ENCODE measurements at places on chromosomes 4 and X. TPM values are rescaled to one million over a fixed set of nuclear protein-coding genes. Genes with fewer than 3 reads are reported as not detected.
A peak's percentile ranks its signal among the peaks of the same experiment; 100 is the strongest.

DNA sequence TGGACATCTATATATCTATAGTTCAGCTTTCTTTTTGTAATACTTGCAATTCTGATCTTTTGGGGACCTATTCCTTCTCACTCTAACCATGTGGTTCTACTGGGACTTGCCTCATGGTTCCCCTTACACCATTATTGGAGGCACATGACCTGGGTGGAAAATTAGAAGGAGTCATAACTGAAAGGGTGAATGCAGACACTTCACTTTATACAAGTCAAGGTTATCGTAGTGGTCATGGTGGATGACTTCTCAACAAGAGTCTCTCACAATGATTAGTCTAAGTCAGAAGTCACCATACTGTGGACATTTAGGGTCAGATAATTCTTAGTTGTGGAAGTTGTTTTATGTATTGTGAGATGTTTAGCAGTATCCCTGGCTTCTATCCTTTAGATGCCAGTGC, 10.5 kb upstream of the EIF4E start:
- no peak overlapping the region for H3K4me3 ChIP-seq
- peaks cover 6% of the 10 kb centered on the region for H3K4me1 ChIP-seq
- no peak for DNase-seq
- no peaks in the 10 kb centered on the region for H3K36me3 ChIP-seq
- no peaks in the 10 kb centered on the region for H3K27me3 ChIP-seq

DNA sequence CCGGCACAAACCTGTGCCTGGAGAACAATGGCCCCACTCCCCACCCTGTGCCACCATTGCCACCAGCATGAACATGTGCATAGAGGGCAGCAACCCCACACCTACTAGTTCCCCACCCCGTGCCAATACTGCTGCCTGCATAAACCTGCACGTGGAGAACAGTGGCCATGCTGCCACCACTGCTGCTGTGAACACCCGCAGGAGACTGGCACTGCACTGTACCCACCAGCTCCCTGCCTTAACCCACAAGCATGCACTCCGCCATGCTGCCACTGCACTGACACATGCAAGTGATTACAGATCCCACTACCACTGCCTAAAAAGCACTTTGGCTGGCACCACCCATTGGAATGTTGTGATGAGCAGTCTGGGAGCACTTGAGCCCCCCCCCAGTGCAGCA, 77.3 kb downstream of the NAA11 start:
- H3K36me3 ChIP-seq, result no peaks in the 10 kb centered on the region
- no peak overlapping the region for H3K4me3 ChIP-seq
- DNase-seq, result no peak
- H3K27ac ChIP-seq, result no peak overlapping the region

DNA sequence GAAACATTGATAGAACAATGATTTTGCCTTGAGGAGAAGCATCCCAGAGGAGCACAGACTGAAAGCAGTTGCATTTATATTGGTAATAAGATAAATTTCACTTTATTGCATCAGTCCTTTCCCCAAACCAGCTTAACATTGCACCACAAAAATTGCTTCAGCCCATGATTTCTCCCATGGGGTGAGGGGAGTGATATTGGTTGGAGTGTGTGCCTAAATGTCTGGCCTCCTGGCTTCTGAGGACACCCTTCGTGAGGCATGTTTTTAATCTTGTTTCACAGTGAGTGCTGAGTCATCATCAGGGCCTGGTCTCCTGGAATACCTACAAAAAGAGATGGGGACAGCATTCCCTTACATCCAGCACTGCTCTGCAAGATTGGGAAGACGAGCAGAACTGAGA, 487.9 kb downstream of the C4orf33 start:
- H3K4me1 ChIP-seq, result no peaks in the 10 kb centered on the region
- H3K36me3 ChIP-seq, result no peaks in the 10 kb centered on the region
- no peak overlapping the region for H3K4me3 ChIP-seq

DNA sequence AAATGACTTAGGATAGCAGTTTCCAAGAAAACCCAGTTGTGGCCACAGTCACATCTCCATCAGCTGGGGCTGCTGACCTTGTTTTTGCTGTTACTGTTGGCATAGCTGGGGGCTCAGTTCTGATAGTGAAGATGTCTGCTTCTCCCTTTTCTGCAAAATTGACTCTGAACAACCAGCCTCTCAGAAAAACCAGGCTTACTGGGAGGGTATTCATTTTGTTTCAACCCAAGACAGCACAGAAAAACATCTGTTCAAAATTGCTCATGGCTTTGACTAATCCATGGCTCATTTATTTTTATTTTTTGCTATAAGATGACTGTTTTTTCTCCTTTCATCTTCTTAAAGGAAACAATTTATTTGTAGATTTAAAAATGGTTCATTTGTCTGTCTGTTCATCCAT, 53.1 kb downstream of the RASL11B start:
- H3K4me3 ChIP-seq, result no peak overlapping the region
- no peak for DNase-seq
- H3K36me3 ChIP-seq, result no peaks in the 10 kb centered on the region
- no peak overlapping the region for H3K27ac ChIP-seq
- no peaks in the 10 kb centered on the region for H3K27me3 ChIP-seq

DNA sequence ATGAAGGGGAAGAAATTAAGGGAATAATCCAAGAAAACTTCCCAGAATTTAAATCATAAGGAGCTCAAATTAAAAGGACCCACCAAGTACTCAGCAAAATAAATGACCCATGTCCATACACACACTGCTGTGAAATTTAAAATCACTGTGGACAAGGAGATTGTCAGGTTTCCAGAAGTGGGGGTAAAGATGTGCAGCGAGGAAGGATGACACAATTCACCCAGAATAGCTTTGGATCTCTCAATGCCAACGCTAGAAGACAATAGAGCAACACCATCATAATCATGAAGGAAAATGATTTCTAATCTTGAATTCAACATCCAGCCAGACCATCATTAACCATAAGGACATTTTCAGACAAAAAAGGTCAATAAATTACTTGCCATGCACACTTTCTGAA, 65.7 kb downstream of the CASK start:
- H3K27ac ChIP-seq, result no peak overlapping the region
- H3K4me1 ChIP-seq, result no peaks in the 10 kb centered on the region
- DNase-seq, result no peak
- no peak overlapping the region for H3K4me3 ChIP-seq
- no peaks in the 10 kb centered on the region for H3K36me3 ChIP-seq

DNA sequence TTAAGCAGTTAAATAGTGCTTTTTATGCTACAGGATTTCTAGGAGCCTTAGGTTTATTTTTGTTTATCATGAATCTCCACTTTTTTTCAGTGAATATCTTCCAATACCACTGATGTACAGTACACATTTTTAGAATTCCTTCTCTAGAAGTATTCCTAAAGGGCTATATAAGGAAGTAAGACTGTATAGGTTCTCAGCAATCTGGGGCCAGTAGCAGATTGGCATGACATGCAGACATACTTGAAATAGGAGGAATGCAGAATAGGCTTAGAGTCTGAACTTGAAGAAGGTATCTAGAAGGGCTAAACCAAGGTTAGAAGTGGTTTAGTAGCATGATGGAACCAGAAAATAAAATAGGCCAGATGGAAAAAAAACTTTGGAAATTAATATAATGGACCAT, 29.8 kb downstream of the HEPH start:
- H3K36me3 ChIP-seq, result no peaks in the 10 kb centered on the region
- H3K27ac ChIP-seq, result no peak overlapping the region
- no peaks in the 10 kb centered on the region for H3K27me3 ChIP-seq
- H3K4me1 ChIP-seq, result no peaks in the 10 kb centered on the region

- peak overlapping the region; percentile 25 for H3K4me3 ChIP-seq
- H3K4me1 ChIP-seq, result peaks cover 22% of the 10 kb centered on the region
- peaks cover 8% of the 10 kb centered on the region for H3K36me3 ChIP-seq
- peak overlapping the region; percentile 67 for H3K27ac ChIP-seq
- peak; percentile 76 for DNase-seq
These were observed 64.7 kb downstream of the SMAD1 start for GRCh38 chr4:145546175-145546915.

GRCh38 chrX:39613997-39614679, 483.6 kb downstream of the BCOR start:
- no peak overlapping the region for H3K27ac ChIP-seq
- H3K36me3 ChIP-seq, result no peaks in the 10 kb centered on the region
- H3K4me1 ChIP-seq, result peaks cover 4% of the 10 kb centered on the region
- H3K4me3 ChIP-seq, result no peak overlapping the region
- H3K27me3 ChIP-seq, result peaks cover 5% of the 10 kb centered on the region

DNA sequence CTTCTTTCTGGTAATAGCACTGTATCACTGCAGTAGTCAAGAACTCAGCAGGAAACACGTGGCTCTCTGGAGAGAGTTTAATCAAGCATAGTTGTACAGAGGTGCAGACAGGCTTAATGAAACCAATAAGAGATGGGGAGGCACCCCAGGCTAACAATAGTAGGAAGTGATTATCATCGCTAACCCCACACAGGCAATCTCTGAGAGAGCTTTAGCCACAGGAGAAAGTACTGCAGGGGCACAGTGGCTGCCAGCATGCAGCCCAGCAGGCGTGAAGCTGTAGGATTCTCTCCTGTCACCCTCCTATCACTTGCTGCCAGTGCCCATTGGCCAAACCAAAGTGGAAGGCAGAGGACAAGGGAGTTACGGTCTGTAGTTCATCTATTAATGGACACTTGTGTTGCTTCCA, 450.0 kb upstream of the RASGEF1B start:
- no peaks in the 10 kb centered on the region for H3K4me1 ChIP-seq
- no peaks in the 10 kb centered on the region for H3K36me3 ChIP-seq
- H3K4me3 ChIP-seq, result no peak overlapping the region
- no peak overlapping the region for H3K27ac ChIP-seq
- no peak for DNase-seq

DNA sequence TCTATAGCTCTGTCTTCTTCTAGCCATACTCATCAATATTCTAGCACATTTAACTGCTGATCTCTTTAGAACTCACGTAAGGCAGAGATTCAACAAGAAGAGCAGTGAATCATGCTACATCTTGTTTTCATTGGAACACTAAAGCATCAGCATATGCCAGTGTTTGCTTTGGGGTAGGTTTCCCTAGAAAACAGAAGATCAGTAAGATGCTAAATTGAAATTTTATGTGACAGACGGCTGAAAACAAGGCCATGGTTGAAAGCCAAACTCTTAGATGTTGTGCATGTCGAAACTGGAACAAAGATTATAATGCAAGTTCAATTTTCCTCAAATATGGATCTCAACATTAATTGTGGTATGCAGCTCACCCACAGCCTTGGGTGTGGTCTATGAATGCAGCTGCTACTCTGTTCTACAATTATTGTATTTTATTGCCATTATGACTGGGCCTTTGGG, 107.6 kb downstream of the PDLIM5 start:
- no peaks in the 10 kb centered on the region for H3K27me3 ChIP-seq
- no peak overlapping the region for H3K4me3 ChIP-seq
- peak overlapping the region; percentile 7 for H3K27ac ChIP-seq
- DNase-seq, result peak; percentile 73
- peaks cover under 1% of the 10 kb centered on the region for H3K36me3 ChIP-seq

GRCh38 chrX:154748712-154749339, 2.1 kb downstream of the GAB3 start:
- H3K27ac ChIP-seq, result no peak overlapping the region
- H3K4me1 ChIP-seq, result no peaks in the 10 kb centered on the region
- peaks cover 26% of the 10 kb centered on the region for H3K27me3 ChIP-seq
- no peak for DNase-seq
- H3K4me3 ChIP-seq, result no peak overlapping the region

DNA sequence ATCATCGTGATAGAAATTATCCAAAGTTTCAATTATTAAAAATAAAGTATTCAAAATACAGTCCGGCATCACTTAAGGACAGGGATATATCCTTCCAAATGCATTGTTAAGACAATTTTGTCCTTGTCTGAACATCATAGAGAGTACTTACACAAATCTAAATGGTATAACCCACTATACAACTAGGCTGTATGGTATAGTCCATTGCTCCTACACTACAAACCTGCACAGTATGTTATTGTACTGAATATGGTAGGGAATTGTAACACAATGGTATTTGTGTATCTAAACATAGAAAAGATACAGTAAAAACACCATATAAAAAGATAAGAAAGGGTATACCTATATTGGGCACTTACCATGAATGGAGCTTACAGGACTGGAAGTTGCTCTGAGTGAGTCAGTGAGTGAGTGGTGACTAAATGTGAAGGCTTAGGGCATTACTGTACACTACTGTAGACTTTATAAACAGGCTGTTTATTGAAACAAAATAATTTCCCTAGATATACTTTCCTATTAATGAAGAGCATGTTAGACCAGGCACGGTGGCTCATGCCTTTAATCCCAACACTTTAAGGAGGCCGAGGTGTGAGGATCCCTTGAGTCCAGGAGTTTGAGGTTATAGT, 44.8 kb upstream of the PTPN13 start:
- no peak overlapping the region for H3K4me3 ChIP-seq
- H3K4me1 ChIP-seq, result no peaks in the 10 kb centered on the region
- no peak overlapping the region for H3K27ac ChIP-seq
- no peaks in the 10 kb centered on the region for H3K36me3 ChIP-seq
- H3K27me3 ChIP-seq, result no peaks in the 10 kb centered on the region
- peak; percentile 28 for DNase-seq

DNA sequence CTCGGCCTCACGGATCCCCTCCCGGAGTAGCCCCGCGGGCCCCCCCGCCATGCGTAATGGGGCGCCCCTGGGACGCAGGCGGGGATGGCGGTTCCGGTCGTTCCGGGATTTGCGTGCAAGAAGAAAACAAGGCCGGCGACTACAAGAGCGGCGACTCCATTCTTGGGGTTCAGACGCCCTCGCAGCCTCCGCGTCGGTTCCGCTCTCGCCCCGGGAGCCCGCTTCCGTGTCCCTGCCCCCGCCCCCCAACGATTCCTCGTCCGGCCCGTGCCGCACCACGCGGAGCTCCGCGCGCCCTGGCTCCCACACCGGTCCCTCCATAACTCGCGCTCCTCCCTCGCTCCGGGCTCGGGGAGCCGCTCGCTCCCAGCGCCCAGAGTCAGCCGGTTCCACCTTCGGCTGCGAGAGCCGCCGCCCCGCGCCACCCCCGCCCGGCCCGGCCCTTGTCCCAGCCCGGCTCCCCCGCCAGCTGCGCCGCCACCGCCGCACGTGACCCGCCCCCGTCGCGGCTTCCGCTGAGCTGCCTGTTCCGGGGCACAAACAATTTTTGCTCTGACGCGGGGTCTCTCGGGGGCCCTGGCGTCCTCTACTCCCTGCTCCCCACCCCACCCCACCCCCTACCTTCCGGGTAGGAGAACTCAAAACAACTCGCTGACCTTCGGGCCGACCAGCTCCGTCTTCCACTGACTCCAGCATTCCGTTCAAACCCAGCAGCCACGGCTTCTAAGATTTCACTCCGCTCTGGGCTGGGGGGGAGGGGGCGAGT, 78.8 kb upstream of the BCOR start:
- no peak for DNase-seq
- H3K27me3 ChIP-seq, result no peaks in the 10 kb centered on the region
- peak overlapping the region; percentile 61 for H3K4me3 ChIP-seq
- peaks cover 14% of the 10 kb centered on the region for H3K4me1 ChIP-seq
- no peaks in the 10 kb centered on the region for H3K36me3 ChIP-seq
- peak overlapping the region; percentile 47 for H3K27ac ChIP-seq

CD38 gene
- 0.94 TPM for total RNA-seq

MAPK10 gene
- 4.6 TPM for total RNA-seq

TASL gene
- total RNA-seq, result not detected

PSAPL1 gene
- total RNA-seq, result not detected

RAB33B gene
- total RNA-seq, result 11.0 TPM

STPG2 gene
- total RNA-seq, result not detected

NXF2B gene
- not detected for total RNA-seq
